ENCODE measurements at places on chromosomes 3 and 15. TPM values are rescaled to one million over a fixed set of nuclear protein-coding genes. Genes with fewer than 3 reads are reported as not detected.

GRCh38 chr3:114449271-114450007 lies 155.6 kb downstream of the TIGIT start:
- no peak overlapping the region for H3K27ac ChIP-seq
- peaks cover 23% of the 10 kb centered on the region for H3K4me1 ChIP-seq
- no peak overlapping the region for H3K4me3 ChIP-seq

TNFSF10 gene
- total RNA-seq = not detected

PAK6 gene
- not detected for total RNA-seq

- peak overlapping the region; percentile 10 for H3K4me3 ChIP-seq
- no peak for DNase-seq
- peaks cover 65% of the 10 kb centered on the region for H3K4me1 ChIP-seq
These were observed 143.8 kb upstream of the IL12A start for GRCh38 chr3:159844801-159845261.

GRCh38 chr3:181616088-181617070 lies 95.3 kb upstream of the SOX2 start:
- peaks cover 2% of the 10 kb centered on the region for H3K27me3 ChIP-seq
- H3K27ac ChIP-seq = no peak overlapping the region
- DNase-seq = no peak
- H3K4me1 ChIP-seq = no peaks in the 10 kb centered on the region
- no peak overlapping the region for H3K4me3 ChIP-seq

- no peaks in the 10 kb centered on the region for H3K36me3 ChIP-seq
- DNase-seq = no peak
- H3K4me3 ChIP-seq = peak overlapping the region; percentile 57
These were observed 3.8 kb upstream of the USP3 start for GRCh38 chr15:63500265-63501250.

GRCh38 chr3:188000361-188000861 lies 153.5 kb upstream of the LPP start:
- H3K27ac ChIP-seq = no peak overlapping the region
- no peaks in the 10 kb centered on the region for H3K4me1 ChIP-seq
- H3K27me3 ChIP-seq = no peaks in the 10 kb centered on the region
- H3K36me3 ChIP-seq = no peaks in the 10 kb centered on the region
- H3K4me3 ChIP-seq = no peak overlapping the region

- no peaks in the 10 kb centered on the region for H3K36me3 ChIP-seq
- peaks cover 50% of the 10 kb centered on the region for H3K4me1 ChIP-seq
- H3K27ac ChIP-seq = peak overlapping the region; percentile 92
- no peak overlapping the region for H3K4me3 ChIP-seq
- H3K27me3 ChIP-seq = no peaks in the 10 kb centered on the region
These were observed 33.6 kb upstream of the PLSCR2 start for GRCh38 chr3:146502887-146503460.

- H3K4me1 ChIP-seq = peaks cover 17% of the 10 kb centered on the region
- no peak overlapping the region for H3K27ac ChIP-seq
- H3K27me3 ChIP-seq = no peaks in the 10 kb centered on the region
- H3K36me3 ChIP-seq = no peaks in the 10 kb centered on the region
- no peak for DNase-seq
These were observed 130.7 kb downstream of the EBLN2 start for GRCh38 chr3:73192036-73192738.

PCNP gene
- 145 TPM for total RNA-seq

DNA sequence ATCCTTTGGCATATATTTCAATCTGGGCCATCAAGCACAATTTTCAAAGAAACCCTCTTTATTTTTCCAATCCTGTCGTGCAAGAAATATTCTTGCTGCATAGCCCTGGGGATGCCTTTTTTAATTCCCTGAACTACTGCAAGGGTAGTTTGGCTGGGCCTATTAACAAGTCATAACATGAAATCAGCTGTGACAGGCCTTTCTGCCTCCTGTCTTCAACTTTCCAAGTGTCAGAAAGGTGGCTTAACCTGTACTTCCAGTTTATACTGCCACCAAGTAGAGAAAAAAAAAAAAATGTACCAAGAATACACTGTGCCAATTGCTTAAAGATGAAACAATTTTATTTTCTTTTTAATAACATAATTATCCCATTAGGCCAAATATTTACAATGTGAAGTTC lies 32.4 kb upstream of the SPPL2A start:
- H3K27me3 ChIP-seq = no peaks in the 10 kb centered on the region
- no peaks in the 10 kb centered on the region for H3K36me3 ChIP-seq
- DNase-seq = no peak
- H3K4me3 ChIP-seq = no peak overlapping the region
- no peak overlapping the region for H3K27ac ChIP-seq
- H3K4me1 ChIP-seq = no peaks in the 10 kb centered on the region

GRCh38 chr3:74542441-74542840 lies 72.0 kb downstream of the CNTN3 start:
- H3K4me1 ChIP-seq = peaks cover 22% of the 10 kb centered on the region
- H3K36me3 ChIP-seq = no peaks in the 10 kb centered on the region
- no peak for DNase-seq
- no peak overlapping the region for H3K27ac ChIP-seq
- H3K4me3 ChIP-seq = no peak overlapping the region

CPA3 gene
- total RNA-seq = not detected

DNA sequence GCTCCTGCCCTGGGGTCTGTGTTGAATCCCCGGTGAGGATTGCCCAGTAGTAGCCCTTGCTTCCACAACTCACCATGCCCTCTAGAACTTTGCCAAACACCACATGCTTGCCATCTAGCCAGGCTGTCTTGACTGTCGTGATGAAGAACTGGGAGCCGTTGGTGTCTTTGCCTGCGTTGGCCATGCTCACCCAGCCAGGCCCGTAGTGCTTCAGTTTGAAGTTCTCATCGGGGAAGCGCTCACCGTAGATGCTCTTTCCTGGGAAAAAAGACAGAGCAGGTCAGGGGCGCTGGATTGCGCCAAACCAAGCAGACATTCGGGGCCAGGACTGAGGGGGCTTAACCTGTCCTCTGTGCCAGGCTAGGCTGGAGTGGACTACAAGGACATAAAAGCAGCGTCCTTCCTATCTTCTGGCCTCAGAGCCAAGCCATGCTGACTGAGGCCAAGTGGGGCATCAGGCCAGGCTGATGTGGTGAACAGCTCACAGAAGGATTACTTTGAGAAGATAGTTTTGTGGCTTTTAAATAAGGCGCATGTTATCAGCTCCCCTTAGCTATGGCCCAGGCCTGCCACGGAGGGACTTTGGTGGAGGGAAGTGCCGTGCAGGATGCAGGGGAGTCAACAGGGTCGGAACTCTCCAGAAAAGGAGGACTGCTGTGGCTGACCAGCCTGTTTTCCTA lies 5.3 kb downstream of the SNX22 start:
- DNase-seq = no peak
- peaks cover 32% of the 10 kb centered on the region for H3K4me1 ChIP-seq
- no peak overlapping the region for H3K4me3 ChIP-seq
- H3K27ac ChIP-seq = peak overlapping the region; percentile 17
- H3K36me3 ChIP-seq = peaks cover 42% of the 10 kb centered on the region

- H3K36me3 ChIP-seq = no peaks in the 10 kb centered on the region
- H3K27me3 ChIP-seq = no peaks in the 10 kb centered on the region
- no peak for DNase-seq
- H3K4me1 ChIP-seq = no peaks in the 10 kb centered on the region
These were observed 723.8 kb downstream of the MECOM start for GRCh38 chr3:168939651-168940238.

TRIM42 gene
- total RNA-seq = not detected

- peak overlapping the region; percentile 24 for H3K27ac ChIP-seq
- DNase-seq = no peak
- no peak overlapping the region for H3K4me3 ChIP-seq
- no peaks in the 10 kb centered on the region for H3K27me3 ChIP-seq
- no peaks in the 10 kb centered on the region for H3K36me3 ChIP-seq
- peaks cover 25% of the 10 kb centered on the region for H3K4me1 ChIP-seq
These were observed 237.1 kb upstream of the CFAP20DC start for GRCh38 chr3:59286791-59287531.

C3orf62 gene
- total RNA-seq = 6.9 TPM

DNA sequence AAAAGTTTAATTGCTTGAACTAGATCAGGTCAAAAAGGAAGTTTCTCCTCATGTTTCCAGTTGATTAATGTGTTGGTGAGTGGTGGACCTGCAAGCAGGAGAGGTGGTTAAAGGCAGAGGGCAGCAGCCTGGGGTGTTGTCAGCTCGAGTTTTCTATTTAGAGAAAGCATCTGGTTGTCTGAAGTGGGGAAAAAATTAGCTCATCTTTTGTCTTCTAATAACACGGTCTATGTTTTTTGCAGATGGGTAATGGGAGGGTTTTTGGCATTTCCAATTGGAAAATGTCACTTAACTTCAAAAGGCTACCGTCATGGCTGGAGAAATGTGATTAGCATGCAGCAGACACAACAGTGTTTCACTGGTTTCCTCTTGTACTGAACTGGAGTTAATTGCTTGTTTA lies 122.6 kb downstream of the ITPR1 start:
- H3K4me3 ChIP-seq = no peak overlapping the region
- H3K36me3 ChIP-seq = peaks cover 3% of the 10 kb centered on the region
- no peaks in the 10 kb centered on the region for H3K27me3 ChIP-seq
- no peak overlapping the region for H3K27ac ChIP-seq
- no peak for DNase-seq

DNA sequence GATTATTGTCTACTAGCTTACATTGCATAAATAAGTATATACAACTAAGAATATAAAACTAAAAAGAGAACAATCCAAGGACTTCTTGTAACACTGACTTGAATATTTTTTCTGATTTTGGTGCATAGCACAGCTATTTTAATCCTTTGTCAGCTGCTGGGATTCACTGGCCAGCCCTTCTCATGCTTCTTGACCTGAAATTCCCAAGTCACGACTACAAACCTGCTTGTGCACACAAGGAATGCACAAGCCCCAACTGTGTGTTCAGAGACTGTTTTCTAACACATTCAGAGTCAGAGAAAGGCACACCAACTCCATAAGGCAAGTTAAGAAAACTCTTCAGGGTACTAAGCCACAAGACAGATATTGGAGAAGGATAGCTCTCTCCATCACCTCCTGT lies 80.9 kb downstream of the TNIK start:
- H3K4me1 ChIP-seq = peaks cover 37% of the 10 kb centered on the region
- H3K27ac ChIP-seq = peak overlapping the region; percentile 54
- H3K4me3 ChIP-seq = no peak overlapping the region

- peak; percentile 82 for DNase-seq
- H3K27me3 ChIP-seq = peaks cover 7% of the 10 kb centered on the region
- H3K4me1 ChIP-seq = peaks cover 6% of the 10 kb centered on the region
- no peak overlapping the region for H3K27ac ChIP-seq
- no peaks in the 10 kb centered on the region for H3K36me3 ChIP-seq
These were observed 13.2 kb downstream of the PAK6 start for GRCh38 chr15:40252141-40252437.

SQOR gene
- total RNA-seq = 10.9 TPM

ASB14 gene
- not detected for total RNA-seq

DNA sequence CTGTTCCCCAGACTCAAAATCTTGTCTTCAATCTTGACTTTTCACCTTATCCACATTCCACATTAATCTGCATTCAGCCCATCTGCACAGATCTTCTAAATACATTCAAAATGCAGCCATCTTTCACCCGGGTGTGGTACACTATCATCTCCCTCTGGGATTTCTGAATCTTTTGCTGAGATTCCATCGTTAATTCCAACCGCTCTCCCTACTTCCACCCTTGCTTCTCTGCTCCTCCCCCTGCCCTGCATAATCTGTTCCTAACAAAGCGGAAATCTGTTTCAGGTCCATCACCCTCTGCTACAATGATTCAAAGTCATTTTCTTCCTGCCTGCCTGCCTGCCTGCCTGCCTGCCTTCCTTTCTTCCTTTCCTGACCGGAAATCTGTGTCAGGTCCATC lies 7.9 kb upstream of the GOLGA8B start:
- H3K27me3 ChIP-seq = peaks cover 13% of the 10 kb centered on the region
- no peak overlapping the region for H3K4me3 ChIP-seq
- peaks cover 10% of the 10 kb centered on the region for H3K4me1 ChIP-seq
- H3K27ac ChIP-seq = no peak overlapping the region
- H3K36me3 ChIP-seq = no peaks in the 10 kb centered on the region

- DNase-seq = no peak
- no peaks in the 10 kb centered on the region for H3K4me1 ChIP-seq
- H3K27ac ChIP-seq = no peak overlapping the region
- H3K36me3 ChIP-seq = no peaks in the 10 kb centered on the region
These were observed 8.4 kb upstream of the ANP32A start for GRCh38 chr15:68829068-68829467.

RFTN1 gene
- 53.3 TPM for total RNA-seq

GRCh38 chr15:27762471-27762870 lies 336.6 kb downstream of the OCA2 start:
- no peak overlapping the region for H3K4me3 ChIP-seq
- peaks cover 2% of the 10 kb centered on the region for H3K4me1 ChIP-seq
- no peaks in the 10 kb centered on the region for H3K36me3 ChIP-seq
- peaks cover 2% of the 10 kb centered on the region for H3K27me3 ChIP-seq
- DNase-seq = no peak

GRCh38 chr3:146801492-146801891 lies 196.3 kb upstream of the PLSCR5 start:
- H3K4me1 ChIP-seq = peaks cover 28% of the 10 kb centered on the region
- DNase-seq = no peak
- no peak overlapping the region for H3K27ac ChIP-seq
- no peaks in the 10 kb centered on the region for H3K36me3 ChIP-seq
- H3K4me3 ChIP-seq = no peak overlapping the region

GRCh38 chr3:126180477-126181397 lies at the start of gene ALDH1L1:
Gene ALDH1L1, minus strand, starts transcription at chr3:126180586. Its CDS starts 19,607 bp downstream, at chr3:126160979.
- H3K27me3 ChIP-seq = peaks cover 15% of the 10 kb centered on the region
- DNase-seq = no peak
- no peaks in the 10 kb centered on the region for H3K36me3 ChIP-seq
- peak within 1 kb of the TSS; percentile 75 for H3K4me3 ChIP-seq
- H3K4me1 ChIP-seq = peaks cover 14% of the 10 kb centered on the region

GRCh38 chr15:77611767-77612166 lies 20.9 kb downstream of the LINGO1 start:
- H3K36me3 ChIP-seq = peaks cover 3% of the 10 kb centered on the region
- H3K27me3 ChIP-seq = no peaks in the 10 kb centered on the region

DNA sequence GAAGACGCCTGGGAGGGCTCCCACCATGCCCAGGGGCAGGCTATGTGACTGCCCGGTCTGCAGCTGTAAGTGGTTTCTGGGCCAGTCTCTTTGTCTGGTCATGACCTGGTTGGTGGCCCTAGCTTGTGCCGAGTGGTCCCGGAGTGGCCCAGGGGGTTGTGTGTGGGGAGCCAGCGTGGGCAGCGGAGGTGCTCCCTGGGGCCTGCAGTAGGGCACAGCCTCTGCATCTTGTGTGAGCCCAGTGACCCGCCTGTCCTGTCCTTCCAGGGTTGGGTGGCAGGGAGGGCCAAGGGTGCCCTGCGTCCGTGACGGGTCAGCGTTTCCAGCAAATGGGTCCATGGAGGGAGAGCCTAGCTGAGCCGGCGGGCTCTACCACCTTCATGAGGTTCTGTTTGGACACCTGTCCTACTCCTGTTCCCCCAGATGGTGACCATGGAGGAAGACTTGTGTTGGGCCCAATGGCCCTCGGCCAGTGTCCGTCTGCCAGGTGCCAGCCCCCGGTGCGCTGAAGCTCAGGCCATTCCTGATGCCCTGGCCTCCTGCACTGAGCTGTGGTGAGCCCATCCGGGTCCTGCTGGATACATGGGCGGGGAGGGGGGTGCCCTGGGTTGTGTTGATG lies 215.4 kb downstream of the SNRPN start:
- peaks cover 2% of the 10 kb centered on the region for H3K36me3 ChIP-seq
- no peaks in the 10 kb centered on the region for H3K4me1 ChIP-seq
- no peak overlapping the region for H3K27ac ChIP-seq
- no peaks in the 10 kb centered on the region for H3K27me3 ChIP-seq

- H3K4me1 ChIP-seq = no peaks in the 10 kb centered on the region
- no peak overlapping the region for H3K27ac ChIP-seq
- H3K27me3 ChIP-seq = peaks cover 16% of the 10 kb centered on the region
- no peak for DNase-seq
- no peak overlapping the region for H3K4me3 ChIP-seq
- peaks cover 1% of the 10 kb centered on the region for H3K36me3 ChIP-seq
These were observed 50.5 kb upstream of the PLCL2 start for GRCh38 chr3:16834214-16834613.

SPATA12 gene
- not detected for total RNA-seq
